NCI-H1930 (cell line): ENCODE measurements at places on chromosomes 6 and 20.

DNA sequence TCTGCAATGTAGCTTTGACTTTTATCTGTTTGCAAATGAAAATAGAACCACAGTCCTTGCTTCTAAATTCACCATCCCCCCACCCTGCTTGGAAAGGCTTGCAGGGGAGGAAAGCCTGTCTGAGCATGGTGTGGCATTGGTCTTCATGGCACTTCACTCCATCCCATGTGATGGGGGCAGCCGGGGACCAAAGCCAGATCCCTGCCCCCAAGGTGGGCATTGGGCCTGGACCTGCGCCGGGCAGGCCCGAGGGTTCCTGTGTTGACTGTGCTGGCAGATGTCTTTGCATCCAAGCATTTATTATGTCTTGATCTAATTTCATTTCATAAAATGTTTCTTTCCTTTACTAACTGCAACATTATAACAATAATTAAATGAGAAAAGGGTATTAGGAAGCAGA, 120.0 kb downstream of the SYNDIG1 start:
- DNase-seq, result no peak

GRCh38 chr6:158559895-158560835, at the start of gene TMEM181:
TSS of gene TMEM181 (plus strand) at chr6:158560091. CDS start at chr6:158560225, 134 bp downstream.
- DNase-seq, result peak; percentile 49

DNA sequence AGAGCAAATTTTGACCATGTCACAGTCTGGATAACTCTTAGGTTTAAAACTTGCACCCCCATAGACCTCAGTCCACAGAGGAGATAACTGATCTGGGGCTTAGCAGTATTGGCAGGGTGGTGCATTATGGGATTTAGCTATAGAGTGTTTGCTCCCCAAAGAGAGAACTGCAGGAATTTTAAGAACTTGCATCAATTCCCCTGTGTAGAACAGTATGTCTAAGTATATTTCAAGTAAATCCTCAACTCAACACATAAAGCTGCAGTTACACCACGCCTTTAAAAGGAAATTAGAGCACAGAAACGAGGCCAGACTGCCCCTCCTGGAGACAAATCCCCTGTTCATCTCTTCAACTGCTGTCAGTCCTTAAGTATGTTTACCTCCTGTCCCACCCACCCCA, 144.9 kb downstream of the TRMT11 start:
- no peak for DNase-seq

GRCh38 chr6:53369876-53370515, 21.2 kb upstream of the ELOVL5 start:
- DNase-seq, result no peak

DNA sequence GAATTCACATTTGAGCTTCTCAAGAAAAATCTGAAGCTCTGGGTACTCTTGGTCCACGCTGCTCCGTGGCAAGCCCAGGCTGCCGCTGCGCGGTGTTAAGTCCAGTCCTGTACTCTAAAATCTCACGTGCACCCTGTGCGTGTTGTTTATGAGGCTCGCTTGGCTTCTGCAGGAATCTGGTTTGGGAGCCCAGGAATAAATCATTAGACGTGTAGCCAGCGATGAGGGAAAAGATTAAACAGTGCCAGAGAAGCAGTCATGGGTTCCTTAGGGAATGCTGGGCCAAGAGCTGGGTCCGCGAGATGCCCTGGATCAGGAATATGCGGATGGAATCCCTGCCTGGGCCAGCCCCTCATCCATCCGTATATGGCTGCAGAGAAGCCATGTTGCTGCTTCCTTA, 87.3 kb downstream of the KCNB1 start:
- DNase-seq, result no peak

GRCh38 chr6:78770765-78771164, 96.6 kb upstream of the IRAK1BP1 start:
- no peak for DNase-seq

DNA sequence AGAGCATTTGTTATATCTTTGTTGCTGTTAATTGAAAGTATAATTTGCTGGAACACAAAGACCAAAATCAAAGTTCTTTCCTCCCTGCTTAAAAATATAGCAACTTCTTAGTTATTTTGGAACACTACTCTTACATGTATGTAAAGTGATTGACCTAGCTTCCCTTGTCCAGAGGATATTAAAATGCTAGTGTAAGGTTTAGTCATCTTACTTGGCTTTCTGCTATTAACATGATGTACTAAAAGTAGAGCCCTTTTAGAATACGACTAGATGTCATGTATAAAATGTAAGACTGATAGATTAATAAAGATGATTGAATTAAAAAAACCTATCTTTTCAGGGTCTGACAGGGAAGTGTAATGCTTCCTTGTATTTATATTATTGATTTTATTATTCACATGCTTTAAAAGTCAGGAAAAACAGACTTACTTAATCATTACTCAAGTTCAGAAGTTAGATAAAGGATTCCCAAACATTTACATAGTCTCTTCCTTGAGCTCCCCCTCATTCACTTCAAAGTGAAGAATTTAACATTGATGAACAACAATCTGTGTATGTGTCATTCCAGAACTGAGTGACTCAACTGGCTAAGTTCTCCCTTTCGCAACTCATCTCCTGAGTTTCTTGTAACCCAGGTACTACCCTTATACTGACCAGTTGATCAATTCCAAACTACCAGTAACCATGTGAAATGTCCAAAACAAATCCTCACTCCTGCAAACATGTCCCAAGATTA, 50.9 kb downstream of the BTBD9 start:
- DNase-seq, result no peak

GRCh38 chr6:144662812-144663365, 377.8 kb downstream of the UTRN start:
- DNase-seq, result no peak
